ENCODE measurements at places on chromosomes 3 and 15.
A peak's percentile ranks its signal among the peaks of the same experiment; 100 is the strongest.

DNA sequence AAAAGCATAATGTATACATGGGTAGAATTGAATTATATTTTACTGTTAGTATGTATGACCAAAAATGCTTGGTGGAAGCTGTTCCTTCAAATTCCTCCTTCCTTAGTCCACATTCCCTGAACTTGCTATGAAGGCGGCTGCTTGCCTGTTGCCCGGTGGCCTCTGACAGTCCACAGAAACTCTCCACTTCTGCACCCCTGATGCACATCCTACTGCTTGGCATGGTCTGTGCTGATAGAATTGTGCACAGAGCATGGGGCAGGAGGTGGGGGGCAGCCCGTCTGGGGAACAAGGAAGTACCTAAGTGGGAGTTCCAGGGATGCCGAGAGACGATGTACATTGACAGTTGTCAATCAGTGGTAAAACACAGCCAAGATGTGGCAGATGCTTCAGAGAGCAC lies 33.7 kb upstream of the GABRB3 start:
- DNase-seq, result no peak

DNA sequence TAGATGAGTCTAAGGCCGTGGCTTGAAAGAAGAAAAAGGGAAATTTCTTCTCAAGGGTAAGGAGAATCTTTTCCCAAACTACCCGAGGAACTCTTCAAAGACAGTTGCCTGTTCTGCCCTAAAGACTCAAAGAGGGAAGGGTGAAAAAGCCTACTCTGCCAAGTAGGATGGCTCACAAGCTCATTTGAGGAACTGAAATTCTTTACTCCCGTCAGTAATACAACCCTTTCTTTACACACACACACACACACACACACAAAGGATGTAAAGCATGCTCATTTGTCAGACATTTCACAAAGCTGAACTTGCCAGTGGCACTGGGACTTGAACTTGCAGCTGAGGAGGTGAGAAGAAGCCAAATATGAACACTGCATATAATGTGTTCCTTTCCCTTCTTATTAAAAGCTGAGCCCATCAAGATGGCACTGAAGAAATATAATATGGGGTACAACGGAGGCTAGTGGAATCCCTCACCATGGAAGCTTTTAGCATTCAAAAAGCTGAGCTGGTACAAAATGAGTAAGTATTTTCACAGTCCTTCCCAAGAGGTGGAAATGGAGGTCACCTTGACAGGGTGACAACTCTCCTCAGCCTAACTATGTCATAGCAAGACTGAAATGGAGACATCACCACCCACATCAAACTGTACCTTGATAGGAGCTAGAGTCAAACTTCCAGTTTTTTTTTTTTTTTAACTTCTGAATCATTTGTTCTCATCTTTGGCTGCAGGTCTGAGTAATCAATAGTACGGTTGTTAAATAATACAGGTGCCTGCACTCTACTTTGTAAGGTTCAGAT lies 57.6 kb downstream of the TAFA4 start:
- no peak for DNase-seq

GRCh38 chr3:185796431-185797107 lies 28.3 kb downstream of the IGF2BP2 start:
- no peak for DNase-seq

DNA sequence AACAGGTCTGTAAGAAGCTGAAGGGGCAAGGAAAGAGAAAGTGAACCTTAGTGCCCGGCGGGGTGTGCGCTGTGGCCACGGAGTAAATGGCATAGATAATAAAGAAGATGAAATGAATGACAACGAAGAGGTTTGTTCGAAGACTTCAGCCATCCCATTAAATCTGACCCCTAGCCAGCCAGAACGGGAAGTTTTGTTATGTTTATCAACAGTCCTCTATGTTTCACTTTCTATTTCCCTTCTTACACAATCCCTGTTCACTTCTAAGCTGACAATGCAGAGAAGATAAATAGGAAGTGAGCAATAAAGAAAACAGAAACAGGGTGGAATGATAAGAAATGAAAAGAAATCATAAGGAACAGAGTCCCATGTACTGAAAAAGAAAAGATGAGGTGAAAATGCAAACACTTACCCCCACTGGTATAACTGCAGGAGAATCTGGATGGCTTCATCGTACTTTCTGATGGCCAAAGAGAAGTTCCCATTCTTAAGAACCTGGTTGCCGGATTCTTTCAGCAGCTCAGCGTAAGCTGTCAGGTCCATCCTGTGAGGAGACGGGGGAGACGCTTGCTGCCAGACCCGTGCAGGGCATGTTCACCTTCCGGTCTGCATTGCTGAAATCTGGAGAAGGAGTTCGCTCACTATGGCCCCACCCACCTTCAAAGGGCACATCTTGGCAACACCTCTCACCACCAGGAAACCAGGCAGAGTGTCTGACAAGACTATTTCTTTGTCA lies 36.8 kb downstream of the TRANK1 start:
- DNase-seq, result peak; percentile 47

DNA sequence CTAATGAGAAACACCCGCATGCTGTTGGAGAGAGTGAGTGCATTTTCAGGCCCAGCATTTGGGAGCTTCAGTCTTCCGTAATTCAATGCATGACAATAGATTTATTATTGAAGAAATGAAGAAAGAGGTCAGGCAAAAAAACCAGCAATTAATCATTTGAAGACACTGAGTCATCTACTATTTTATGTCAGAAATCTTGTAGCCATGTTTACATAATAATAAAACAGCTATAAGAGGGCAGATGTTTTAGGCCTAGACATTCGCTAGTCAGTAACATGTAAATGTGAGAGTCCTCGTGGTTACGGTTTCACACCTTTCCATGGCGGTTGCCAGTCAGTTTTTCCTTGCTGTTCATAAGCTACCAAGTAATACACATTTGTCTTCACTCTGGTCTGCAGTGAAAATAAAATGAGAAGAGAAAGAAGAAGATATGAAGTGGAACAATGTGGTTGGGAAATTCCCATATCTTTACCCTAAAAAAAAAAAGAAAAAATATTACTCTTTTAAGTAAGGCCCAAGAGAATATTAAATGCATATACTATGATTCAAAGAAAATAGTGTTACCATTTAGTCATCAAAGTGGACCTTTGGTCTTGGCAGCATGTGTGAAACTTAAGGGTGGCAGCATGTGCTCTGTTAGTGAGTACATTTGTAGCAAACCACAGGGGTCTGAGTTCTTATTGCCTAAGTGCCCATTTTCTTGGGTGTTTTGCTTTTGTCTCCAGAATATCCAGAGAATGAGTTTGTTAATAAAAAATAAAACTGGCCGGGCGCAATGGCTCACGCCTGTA lies 140.5 kb upstream of the TBL1XR1 start:
- no peak for DNase-seq

- no peak for DNase-seq
These were observed 111.5 kb upstream of the SLCO3A1 start for GRCh38 chr15:91741986-91742385.

- no peak for DNase-seq
These were observed 90.5 kb downstream of the CHRNA7 start for GRCh38 chr15:32120577-32121383.

- no peak for DNase-seq
These were observed 303.6 kb upstream of the PROK2 start for GRCh38 chr3:72088486-72089025.

DNA sequence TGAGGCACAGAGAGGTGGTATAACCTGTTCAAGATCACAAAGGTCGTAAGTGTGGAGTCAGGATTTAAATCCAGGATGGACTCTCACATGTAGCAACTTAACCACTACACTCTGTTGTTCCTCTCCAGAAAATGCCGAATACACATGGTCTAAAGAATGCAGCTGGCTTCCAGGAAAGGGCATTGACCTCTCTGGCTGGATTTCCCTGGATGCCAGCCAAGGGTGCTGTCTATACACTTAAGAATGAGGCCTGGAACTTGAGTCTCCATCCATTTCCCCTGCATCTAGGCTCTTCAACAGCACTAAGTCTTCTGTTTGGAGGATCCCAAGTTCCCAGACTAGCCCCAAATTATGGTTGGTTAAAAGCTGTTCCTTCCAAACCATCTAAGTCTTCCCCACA lies 60.5 kb downstream of the CERS3 start:
- no peak for DNase-seq

GRCh38 chr15:88894348-88894818 lies 961 bp downstream of the HAPLN3 start:
- no peak for DNase-seq

DNA sequence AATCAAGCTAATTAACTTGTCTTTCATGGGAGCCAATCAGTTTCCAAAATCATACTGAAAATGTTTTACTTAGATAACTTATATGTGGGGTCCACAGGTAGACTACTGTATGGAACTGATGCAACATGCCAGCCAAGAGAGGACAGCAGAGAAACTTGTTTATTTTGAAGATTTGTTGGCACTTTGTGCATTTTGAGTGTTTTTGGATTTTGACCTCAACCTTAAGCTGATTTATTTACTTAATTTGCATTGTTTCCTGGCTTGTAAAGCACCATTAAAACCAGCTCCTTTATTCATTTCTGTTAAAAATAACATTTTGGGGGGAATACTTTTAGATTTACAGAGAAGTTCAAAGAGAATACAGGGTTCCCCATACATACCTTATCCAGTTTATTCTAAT lies 166.6 kb downstream of the MCTP2 start:
- DNase-seq, result no peak

- DNase-seq, result no peak
These were observed 733.6 kb upstream of the GBE1 start for GRCh38 chr3:82494977-82495489.

GRCh38 chr3:156728267-156728985 lies 54.0 kb downstream of the TIPARP start:
- DNase-seq, result no peak

DNA sequence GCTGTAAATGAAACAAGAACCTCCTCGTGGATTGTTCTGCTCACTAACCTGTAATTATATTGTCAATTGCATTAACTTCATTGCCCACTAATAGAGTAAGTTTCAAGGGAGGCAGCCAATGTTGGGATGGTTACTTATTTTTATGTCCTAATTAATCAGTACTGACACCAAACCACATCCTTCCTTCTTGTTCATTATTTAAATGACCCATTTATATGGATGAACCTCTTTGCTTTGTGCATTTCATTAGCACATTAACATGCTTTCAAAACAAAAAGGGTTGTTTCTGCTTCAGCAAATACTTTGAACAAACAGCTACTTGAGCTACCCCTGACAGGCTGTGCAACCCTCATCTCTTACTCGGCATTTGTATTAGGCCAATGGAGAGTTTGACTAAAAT lies 374.2 kb downstream of the MECOM start:
- no peak for DNase-seq

- DNase-seq, result no peak
These were observed 332.2 kb downstream of the AGBL1 start for GRCh38 chr15:86411916-86412315.

DNA sequence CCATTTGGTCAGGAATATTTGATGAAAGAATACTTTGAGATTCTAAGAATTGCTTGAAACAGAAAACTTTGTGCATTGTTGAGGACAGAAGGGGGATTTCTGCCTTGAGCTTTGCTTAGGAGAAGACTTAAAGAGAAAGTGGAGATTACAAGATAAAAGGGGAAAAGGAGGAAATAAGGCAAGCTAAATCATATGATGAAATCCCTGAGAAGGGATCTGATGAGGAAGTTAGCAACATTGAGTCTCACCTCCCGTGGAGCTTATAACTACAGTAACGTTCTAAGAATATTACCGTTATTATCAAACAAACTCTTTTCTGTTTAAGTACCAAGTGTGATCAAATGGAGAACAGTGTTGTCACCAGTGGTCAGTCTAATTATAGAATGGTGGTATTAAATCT lies 414.7 kb upstream of the NAALADL2 start:
- DNase-seq, result no peak

DNA sequence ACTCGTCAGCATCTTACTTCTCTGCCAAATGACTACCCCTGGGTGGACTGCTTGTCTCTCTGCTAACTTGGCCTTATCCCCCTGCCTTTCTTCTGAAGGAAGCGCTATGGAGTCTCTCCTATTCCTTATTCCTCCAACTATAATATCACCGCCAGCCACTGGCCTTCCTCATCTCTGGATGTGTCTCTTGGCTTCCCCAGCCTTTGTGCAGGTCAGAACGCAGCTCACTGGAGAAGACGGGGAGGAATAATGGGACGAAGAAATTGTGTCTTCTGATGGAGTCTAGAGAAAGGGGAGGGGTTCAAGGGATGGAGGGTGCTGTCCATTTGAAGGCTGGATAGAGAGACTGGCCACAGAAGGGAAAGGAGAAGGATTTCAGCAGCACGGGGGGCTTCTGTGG lies 16.9 kb downstream of the ITGA11 start:
- DNase-seq, result no peak

DNA sequence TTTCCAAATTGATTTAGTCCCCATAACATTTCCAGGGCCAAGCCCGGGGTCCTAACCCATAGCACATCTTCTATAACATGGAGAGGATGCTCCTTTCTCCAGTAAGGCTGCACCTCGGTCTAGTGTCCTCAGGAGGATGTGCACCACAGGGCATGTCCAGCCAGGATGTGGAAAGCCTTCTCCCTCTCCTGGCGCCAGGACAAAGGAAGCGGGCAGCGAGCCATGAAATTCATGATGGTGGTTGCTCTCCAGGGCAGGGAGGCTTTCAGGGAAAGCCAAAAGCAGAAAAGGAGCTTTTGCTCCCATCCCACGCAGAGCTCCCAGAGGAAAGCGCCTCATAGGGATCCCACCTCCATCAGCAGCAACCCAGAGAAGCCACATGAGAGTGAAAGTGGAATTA lies 220.0 kb downstream of the ADAMTSL3 start:
- no peak for DNase-seq

- no peak for DNase-seq
These were observed 77.1 kb upstream of the UBE2E1 start for GRCh38 chr3:23728601-23729117.

DNA sequence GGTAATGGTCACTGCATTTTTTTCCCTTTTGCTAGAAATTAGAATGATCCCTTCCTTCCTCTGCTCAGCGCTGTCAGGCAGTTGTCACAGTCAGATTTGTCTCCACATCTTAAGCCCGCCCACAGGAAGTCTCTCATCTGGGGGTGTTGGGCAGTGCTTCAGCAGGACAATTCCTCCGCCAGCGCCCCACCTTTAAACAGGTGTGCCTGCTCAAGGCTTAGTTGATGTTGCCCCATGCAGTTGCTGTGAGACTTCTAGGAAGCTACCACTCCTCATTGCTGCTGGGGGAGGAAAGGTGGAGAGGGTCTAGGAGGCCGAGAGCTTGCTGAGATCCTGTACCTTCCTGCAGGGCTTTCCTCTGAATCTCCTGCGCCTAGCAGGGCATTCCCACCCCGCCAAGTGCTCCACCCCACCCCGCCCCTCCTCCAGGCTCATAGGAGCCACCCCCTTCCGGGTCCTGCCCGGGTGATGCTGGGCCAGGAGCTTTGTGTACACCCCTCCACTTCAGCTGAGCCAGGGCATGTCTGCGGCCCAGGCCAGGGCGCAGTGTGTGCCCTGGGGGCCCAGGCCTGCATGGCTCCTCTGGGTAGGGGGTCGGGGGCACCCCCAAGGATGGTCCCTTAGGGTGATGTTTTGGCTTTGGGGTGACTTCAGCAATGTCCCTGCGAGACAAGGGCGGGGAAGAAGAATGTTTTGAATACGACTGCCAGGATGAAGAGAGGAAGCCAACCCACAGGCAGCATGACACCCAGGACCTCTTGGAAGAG lies 68.7 kb downstream of the TRAK1 start:
- DNase-seq, result no peak

- DNase-seq, result no peak
These were observed 213.2 kb upstream of the MRPL3 start for GRCh38 chr3:131716007-131716406.
